ENCODE measurements at places on chromosomes 3 and 15.

- DNase-seq = no peak
These were observed 32.3 kb downstream of the C3orf62 start for GRCh38 chr3:49244581-49245205.

GRCh38 chr3:112640930-112641801, at the start of gene CCDC80:
Gene CCDC80, minus strand, starts transcription at chr3:112641143. Its CDS starts 1,238 bp downstream, at chr3:112639905.
- DNase-seq = no peak

DNA sequence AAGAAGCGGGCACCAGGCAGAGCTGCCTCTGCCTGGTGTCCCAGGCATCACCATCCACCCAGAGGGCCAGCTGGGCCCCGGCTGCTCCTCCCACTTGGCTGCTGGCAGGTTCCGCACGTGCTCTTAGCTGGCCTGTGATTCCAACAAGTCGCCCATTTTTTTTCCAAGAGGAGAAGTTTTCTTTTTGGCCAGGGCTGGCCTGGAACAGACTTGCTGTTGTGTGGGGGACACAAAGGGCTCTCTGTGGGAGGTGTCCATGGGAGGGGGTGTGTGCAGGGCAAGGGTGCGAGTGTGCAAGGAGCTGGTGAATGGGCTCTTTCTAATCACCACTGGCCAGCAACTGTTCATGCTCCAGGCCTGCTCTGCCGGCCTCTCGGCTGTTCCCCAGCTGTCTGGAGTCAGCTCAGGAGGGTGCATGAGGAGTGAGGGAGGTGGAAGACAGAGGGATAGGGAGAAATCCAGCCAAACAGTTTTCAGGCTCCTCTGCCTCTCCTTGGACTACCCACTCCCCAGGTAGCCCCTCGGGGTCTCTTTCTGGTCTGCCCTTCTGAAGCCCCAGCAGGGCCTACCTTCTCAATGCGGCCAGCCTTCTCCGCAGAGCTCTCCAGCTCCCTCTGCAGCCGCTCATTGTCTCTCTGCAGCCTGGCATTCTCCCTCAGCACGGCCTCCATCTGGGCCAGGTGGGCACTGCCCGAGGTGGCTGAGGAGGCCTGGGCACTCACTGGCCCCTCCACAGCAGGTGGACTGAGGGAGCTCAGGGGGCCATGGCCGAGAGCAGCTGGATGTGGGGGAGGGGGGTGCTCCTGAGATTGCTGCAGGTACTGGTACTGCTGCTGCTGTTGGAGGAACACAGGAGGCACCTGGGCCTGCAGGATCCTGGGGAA, 7.1 kb downstream of the AMOTL2 start:
- peak; percentile 95 for DNase-seq

DNA sequence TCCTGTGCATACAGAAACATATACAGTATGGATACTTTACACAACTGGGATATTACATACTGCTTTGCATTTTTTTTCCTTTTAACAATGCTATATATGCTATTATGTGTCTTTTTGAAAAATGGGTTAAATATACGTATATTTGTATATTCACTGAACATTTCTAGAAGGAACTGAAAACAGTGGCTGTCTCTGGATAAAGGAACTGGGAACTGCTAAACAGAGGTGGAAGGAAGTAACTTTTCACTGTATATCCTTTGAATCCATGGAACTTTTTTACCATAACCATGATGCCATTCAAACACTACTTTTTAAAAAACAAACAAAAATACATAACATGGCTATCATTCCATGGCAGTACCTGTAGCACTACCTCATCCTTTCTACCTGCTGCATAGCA, 1.8 kb downstream of the MTFMT start:
- no peak for DNase-seq

GRCh38 chr15:45640616-45641015, 5.8 kb downstream of the SQOR start:
- DNase-seq = no peak

Data from hypothalamus (tissue), 51 donors.